ENCODE measurements at places on chromosomes 2 and 18. TPM values are rescaled to one million over a fixed set of nuclear protein-coding genes. Genes with fewer than 3 reads are reported as not detected.

UGT1A4 gene
- total RNA-seq = not detected

MFSD2B gene
- total RNA-seq = not detected

MARCHF4 gene
- not detected for total RNA-seq

PLGLB2 gene
- 1.7 TPM for total RNA-seq

LAMA1 gene
- total RNA-seq = 0.17 TPM

EPB41L5 gene
- total RNA-seq = 9.3 TPM

NYAP2 gene
- total RNA-seq = not detected

LIMS4 gene
- 2.8 TPM for total RNA-seq

KLHL29 gene
- total RNA-seq = 0.69 TPM

GAL3ST2 gene
- total RNA-seq = not detected

Data from left ventricle myocardium superior (tissue), 1 donor.